ENCODE measurements at places on chromosomes 2 and 18. TPM values are rescaled to one million over a fixed set of nuclear protein-coding genes. Genes with fewer than 3 reads are reported as not detected.

GRCh38 chr2:208579678-208580077 is 173.1 kb downstream of the PTH2R start:
- no peak overlapping the region for H3K27ac ChIP-seq
- no peak for DNase-seq
- H3K4me3 ChIP-seq, result no peak overlapping the region
- no peaks in the 10 kb centered on the region for H3K36me3 ChIP-seq

GRCh38 chr2:194104687-194105086 is 1552.3 kb upstream of the SLC39A10 start:
- H3K27ac ChIP-seq, result no peak overlapping the region
- H3K36me3 ChIP-seq, result no peaks in the 10 kb centered on the region
- no peaks in the 10 kb centered on the region for H3K4me1 ChIP-seq

- H3K4me3 ChIP-seq, result peak overlapping the region; percentile 83
- H3K27ac ChIP-seq, result peak overlapping the region; percentile 89
- DNase-seq, result peak; percentile 22
Observed at GRCh38 chr2:240997141-240997855, 1.1 kb upstream of the SNED1 start.

GRCh38 chr2:226483143-226483542 is 316.5 kb downstream of the IRS1 start:
- H3K4me1 ChIP-seq, result peaks cover 8% of the 10 kb centered on the region
- no peaks in the 10 kb centered on the region for H3K36me3 ChIP-seq
- no peak overlapping the region for H3K4me3 ChIP-seq
- no peak for DNase-seq
- no peaks in the 10 kb centered on the region for H3K27me3 ChIP-seq
- no peak overlapping the region for H3K27ac ChIP-seq

DNA sequence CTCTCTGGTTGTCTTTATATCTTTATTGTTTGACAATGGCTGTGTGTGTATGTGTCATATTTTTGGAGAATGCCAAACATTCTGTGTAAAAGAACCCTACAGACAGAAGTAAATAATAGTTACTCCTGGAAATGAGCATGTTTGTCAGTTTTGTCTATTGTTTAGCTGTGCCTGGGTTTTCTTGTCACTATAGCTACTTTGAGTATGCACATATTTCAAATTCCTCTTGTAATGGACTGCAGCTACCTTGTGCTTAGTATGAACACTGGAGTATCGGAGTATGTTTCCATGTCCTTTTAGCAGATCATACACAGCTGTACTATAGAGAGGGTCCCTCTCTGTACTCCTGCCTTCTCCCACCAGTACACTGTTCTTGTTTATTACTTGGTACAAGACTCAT is 58.0 kb upstream of the DOCK10 start:
- H3K27me3 ChIP-seq, result no peaks in the 10 kb centered on the region
- DNase-seq, result no peak
- no peak overlapping the region for H3K4me3 ChIP-seq
- no peaks in the 10 kb centered on the region for H3K36me3 ChIP-seq

- no peaks in the 10 kb centered on the region for H3K27me3 ChIP-seq
- H3K27ac ChIP-seq, result no peak overlapping the region
- H3K4me3 ChIP-seq, result no peak overlapping the region
- H3K36me3 ChIP-seq, result no peaks in the 10 kb centered on the region
Observed at GRCh38 chr18:57859314-57859713, 56.2 kb upstream of the ATP8B1 start.

Gene HRH4
- 0.33 TPM for total RNA-seq

Gene CPO
- total RNA-seq, result 0.25 TPM

Gene TRIM43
- total RNA-seq, result not detected
